ENCODE measurements at places on chromosomes 7 and 10.

- DNase-seq = no peak
These were observed 32.1 kb downstream of the AFAP1L2 start for GRCh38 chr10:114372179-114372578.

DNA sequence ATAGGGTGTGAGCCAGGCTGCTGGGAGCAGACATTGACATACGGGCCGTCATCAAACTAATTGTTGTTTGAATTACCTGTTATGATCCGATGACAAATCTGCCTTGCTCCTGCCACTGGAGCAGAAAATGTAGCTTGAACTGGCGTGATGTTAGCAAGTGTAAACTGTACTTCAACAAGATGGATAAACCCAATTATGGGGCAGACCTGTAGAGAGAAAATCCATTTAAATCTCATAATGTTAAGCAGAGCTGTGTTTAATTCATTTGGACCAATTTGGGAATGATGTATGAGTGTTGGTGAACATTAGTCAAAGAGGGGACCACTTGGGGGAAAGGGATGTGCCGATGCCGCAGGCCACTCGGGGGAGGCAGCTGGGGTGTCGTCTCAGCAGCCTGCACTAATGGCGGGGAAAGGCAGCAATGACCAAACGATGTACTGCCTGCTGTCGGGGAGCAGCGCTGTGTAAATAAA, 27.4 kb downstream of the TCF7L2 start:
- DNase-seq = no peak

DNA sequence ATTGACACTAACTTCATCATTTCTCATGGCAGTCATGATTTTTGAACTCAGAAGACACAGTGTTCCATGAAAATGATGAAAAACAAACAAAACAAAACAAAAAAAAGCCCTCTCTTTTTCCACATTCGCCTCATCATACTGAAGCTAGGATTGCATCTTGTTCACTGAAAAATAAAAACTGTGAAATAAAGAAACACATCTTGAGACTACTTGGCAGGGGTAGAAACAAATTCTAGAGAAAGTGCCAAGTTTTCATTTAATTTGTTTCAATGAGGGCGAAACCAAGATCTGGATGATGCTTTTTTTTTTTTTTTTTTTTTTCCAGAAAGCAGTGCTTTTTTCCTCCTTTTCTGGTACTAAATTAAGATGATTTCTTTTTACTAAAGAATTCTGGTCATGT, 350.4 kb upstream of the ETV1 start:
- DNase-seq = no peak

- DNase-seq = no peak
These were observed 138.4 kb upstream of the HGF start for GRCh38 chr7:81908220-81908619.

DNA sequence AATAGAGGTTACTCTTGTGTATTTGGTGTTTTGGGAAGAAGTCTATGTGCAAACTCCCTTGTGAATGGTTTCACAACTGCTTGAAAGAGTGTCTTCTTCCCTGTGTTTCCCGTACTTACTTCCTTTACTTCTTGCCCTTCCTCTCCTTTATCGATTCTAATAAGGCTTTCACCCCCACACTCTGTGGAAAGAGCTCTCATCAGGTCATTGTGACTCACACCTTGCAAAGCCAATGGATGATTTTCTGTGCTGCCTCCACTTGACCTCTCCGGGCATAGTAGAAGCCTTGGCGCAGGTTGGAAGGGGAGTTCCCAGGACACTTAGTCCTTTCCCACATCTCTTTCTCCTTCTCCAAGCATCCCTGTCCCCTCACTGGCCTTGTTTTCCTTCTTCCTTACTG, 6.2 kb upstream of the TSPAN15 start:
- no peak for DNase-seq

DNA sequence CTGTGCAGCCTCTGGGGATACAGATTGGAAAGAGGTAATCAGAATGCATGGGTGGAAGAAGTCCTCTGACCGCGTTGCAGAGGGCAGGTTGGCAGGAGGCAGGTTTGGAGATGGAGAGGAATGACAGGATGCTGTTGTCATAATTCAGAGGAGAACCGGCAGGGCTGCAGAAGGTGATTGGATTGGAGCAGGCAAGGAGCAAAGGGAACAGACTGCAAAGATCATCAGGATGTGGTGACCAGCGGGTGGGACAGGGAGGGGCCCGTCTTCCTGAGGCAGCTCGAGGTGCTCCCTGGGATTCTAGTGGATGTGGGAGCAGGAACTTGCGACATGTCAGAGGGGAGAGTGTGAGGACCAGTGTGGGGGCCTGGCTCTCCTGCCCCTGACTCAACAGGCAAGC, 78.5 kb upstream of the PPIF start:
- DNase-seq = no peak

DNA sequence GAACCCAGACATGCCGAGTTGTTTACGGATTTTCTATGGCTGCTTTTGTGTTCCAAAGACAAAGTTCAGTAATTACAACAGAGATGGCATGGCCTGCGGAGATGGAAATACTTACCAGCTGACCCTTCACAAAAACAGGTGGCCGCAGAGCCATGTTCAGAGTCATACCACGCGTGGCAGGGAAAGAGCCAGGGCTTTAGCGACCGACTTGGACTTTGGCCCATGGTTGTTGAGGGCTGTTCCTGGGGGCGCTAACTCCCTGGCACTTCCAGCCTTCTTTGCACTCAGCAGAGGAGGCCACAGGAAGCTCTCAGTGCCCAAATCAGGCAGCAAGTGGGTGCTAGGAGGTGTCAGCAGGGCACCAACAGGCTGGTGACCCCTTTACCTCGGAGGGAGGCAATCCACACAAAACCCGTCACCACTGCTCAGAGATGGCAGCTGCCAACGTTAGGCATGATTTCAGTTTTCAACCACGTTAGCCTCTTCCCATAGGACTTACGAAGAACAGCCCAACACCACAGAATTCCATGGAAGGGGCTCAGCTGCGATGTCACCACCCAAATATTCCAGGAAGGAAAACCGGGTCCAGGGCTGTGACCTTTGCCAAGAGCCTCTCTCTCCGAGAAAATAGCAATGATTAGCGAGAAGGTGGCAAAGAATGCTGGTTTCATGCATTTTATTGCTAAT, 21.4 kb upstream of the CNPY1 start:
- no peak for DNase-seq

DNA sequence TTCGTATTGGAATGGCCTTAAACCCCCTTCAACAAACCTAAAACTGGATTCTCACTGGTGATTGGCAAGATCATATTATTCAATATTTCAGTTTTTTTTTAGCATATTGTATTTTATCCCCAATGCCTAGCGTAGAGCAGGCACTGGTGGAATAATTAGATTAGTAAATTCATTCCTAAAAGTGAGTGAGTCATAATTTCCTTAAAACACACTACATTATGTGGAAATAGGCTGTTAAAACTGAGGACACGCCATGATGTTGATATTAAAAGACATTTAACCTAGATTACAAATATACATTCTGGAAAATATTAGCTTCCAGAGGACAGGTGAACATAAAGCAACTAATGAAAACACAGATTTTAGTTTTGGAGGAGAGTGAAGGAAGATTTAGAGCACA, 463.9 kb downstream of the PARD3 start:
- no peak for DNase-seq

DNA sequence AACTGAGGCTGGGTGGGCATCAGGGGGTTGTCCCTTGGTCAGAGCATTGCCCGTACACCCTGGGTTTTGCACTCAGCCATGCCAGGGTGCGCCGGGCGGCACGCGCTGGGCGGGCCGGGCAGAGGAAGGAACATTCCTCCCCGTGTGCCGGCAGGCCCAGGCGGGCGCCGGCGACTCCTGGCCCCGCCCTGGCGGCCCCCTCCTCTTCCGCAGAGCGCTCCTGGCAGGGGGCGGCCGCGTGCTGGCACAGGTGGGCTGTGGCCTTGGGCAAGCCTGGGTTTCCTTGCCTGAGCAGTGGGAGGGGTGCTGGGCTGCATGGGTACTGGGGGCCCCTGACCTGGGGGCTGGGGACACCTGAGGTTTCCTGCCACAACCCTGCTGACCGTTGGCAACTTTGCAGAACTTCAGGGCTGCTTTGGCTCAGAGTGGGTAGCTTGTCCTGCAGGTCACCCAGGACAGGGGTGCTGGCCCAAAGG, 3.9 kb downstream of the LFNG start:
- DNase-seq = no peak

GRCh38 chr10:63667596-63668480, 146.6 kb downstream of the REEP3 start:
- no peak for DNase-seq

- no peak for DNase-seq
These were observed 26.0 kb downstream of the PPP1R3A start for GRCh38 chr7:113892818-113893217.

DNA sequence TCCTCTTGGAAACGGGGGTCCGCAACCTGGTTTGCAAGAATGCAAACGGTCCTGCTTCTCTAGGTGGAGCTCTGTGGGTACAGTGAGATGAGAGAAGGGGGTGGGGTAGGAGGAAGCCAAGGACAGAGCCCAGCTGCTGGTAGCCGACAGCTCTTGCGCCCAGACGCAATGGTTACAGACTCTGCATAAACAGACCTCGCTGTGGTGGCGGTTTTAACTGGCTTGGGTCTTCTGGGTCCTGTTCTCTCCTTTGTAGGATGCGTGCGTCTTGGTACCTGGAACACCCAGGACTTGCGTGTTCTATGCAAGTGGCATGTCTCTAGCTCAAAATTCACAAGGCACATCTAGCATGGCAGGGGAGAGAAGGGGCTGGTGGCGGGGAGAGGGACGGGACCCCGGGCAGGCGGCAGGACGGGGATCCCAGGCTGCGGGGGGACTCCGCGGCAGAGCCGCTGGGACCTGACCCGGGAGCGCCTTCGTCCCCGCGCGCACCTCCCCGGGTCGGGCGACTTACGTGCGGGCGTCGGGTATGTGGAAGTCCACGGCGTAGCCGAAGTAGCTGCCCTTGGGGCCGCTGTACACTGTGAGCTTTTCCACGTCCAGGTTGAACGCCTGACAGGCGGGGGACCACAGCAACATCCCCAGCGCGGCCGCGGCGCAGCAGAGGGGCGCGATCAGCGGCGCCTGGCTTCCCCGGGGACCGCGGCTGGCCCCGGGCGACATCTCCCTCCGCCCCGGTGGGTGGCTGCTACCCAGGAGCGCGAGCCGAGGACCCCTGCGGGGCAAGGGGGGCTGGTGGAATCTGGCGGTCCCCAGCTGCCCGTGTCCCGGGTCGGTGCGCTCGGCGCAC, 448 bp downstream of the ITGA8 start:
- no peak for DNase-seq

DNA sequence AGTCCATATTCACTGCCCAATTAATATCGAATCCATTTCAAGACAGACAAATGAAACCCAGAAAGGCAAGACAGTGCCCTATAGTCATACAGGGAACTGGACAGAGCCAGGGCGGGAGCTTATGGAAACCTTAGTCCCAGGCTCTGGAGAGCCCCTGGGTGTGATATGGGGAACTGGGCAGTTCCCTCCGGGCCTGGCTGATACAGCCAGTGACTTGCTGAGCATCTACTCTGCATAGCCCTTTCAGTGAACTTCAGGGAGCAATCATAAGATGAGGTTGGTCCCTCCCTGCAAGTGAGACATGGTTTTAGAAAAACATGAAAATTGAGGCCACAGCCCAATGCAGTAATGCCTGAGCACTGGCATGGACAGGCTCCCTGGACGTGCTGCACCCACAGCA, 241.9 kb downstream of the GRID1 start:
- DNase-seq = no peak

DNA sequence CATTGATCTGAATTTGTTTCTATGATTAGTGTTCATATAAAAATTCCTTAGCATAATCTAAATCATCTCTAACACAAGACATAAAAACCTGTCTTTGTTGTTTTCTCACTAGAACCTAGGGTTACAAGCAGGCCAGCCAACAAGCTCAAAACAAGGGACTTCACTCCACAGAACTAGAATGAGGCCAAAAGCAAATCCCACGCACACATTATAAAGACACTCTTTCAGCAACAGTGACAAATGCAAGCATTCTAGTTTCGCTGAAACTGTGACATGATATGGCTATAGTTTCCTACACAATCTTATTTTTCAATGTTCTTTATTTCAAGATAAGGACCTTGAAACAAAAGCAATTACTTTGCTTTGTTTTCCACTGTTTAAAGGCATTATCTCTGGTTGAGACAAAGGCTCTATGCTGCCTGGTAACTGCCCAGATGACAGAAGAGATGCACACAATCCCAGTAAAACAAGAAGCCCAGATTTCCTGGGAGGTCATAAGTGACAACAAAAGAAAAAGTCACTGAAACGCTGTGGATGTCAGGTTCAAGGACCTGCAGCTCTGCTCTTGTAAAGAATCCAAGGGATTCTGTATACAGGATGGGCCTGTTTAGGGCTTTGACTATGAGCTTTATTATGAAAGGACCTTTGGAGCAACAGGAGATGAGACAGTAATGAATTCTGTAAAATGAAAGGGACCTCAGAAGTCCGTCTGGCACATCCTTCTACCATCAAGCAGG, 105.3 kb downstream of the SORCS1 start:
- no peak for DNase-seq

DNA sequence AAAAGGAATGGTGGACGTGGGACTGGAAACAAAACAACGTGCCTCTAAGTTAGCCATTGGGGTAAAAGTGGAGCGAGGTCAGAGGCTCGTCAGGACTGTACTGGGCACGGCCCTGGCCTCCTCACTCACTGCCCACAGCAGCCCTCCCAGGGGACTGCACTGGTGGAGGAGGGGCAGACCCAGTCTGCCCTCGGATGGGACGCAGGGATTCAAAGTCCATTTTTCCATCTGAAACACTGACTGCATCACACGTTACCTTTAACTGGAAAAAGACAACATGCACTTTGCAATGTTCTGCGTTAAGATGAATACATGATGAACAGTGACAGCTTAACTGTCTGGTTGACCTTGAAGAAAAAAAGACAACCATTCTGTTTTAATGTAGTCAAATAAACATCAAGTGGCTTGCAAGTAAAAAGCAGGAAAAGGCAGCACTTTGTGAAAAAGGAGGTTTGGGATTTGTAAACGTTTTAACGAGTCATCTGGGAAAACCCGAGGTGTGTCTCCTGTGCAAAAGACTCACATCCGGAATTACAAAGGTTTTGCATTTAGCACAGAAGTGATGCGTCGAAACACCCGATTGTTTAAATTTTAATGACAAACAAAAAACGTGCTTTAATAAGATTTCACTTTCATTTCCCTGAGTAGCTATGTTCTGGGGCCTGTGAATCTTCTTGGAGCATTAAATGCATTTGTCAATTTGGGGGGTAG, 18.8 kb downstream of the KLF6 start:
- DNase-seq = no peak

DNA sequence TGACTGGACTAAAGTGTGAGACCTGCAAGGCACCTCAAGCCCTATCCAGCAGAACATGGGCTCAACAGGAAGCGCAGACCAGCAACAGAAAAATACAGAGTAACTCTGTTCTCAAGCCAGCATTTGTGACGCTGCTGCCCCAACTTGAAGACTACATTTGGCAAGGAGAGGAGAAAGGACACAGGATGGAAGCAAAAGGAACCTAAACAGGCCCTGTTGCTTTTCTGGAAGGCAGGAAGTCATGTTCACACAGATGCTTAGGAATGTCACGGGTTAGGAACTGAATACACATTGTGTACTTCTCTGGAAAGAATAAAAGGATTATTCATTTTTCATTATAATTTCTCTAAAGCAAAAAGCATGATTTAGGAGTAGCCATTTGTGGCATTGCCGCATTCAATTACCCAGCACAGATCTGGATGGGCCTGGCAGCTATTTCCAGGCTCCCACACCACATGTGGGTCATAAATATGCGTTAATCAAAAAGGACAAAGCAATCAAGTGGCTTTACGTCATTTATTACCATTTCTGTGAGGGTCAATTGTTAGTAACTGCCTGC, 19.8 kb upstream of the TOMM7 start:
- no peak for DNase-seq

Measured in stimulated activated CD8-positive, alpha-beta memory T cell treated with anti-CD3 and anti-CD28 coated beads, Interleukin-4, amount 100 ng/mL, for 1 hour (primary cell).